ENCODE measurements at places on chromosomes 3 and 15.

GRCh38 chr3:131349946-131350347 is 31.6 kb upstream of the NUDT16 start:
- DNase-seq: no peak

DNA sequence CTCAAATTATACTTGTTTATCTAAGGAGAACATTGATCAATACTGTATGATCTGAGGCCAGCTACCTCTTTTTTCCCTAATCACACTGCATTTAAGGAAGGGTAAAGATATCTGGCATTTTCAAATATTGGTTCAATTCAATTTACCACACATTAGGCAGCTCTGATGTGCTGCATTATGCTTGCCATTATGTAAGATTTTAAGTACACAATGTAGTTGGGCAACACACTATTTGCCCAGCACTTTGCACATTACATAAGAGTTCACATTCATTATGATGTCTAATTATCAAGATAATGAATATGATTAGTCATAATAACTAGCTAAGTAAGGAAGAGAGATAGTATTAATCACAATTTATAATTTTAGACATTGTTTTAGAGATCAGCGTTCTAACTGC is 196.3 kb downstream of the BCHE start:
- DNase-seq: no peak

- DNase-seq: no peak
Observed at GRCh38 chr3:34141841-34142337, 343.5 kb downstream of the PDCD6IP start.

- DNase-seq: no peak
Observed at GRCh38 chr3:72278349-72279067, 493.6 kb upstream of the PROK2 start.

DNA sequence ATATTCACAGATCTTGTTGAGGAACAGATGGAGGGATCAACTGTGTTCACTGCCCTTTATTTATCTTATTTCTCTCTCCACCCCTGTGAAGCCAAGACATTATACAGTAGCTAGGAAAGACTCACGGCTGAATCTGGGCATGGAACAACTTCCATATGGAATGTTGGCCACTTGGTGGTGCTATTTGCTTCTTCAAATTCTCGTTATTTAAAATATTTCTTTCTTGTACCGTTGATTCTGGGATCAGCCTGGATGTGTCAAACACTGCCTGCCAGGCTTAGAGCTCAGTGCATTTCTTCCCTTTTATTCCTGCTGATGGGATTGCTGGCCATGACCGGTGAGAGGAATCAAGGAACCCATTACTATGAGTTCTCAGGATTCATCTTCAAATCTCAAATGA is 17.5 kb upstream of the GASK1A start:
- peak; percentile 69 for DNase-seq

DNA sequence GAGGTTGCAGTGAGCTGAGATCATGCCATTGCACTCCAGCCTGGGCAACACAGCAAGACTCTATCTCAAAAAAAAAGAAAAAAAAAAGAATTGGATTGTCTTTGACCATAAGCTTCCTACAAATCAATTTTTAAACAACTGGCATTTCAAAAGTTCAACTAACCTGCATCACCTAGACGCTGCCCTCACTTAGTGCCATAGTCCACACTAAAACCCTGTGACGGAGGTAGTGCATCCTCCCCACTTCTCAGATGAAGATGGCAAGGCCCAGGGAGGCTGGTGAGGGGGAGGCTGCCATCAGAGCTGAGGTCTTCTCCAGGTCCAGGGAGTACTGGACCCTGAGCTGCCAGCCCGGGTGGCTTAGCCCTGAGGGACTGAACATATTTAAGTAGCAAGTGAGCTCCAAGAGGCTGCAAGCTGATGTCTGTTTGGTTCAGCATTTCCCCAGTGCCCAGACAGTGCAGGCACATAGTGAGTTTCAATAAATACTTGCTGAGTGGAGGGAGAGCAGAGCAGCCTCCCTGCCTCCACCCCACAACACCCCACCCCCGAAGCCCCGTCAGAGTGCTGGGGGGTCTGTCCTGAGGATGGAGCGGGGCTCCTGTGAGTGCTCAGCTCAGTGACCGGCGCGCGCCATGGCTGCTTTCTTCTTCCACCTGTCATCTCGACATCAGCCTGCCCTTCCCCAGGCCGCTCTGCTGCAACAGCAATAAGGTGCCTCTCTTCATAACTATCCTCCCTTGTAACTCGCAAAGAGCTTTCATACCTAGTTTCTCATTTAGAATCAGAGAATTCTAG is 52.8 kb downstream of the MGLL start:
- DNase-seq: no peak
